Activated naive CD4-positive, alpha-beta T cell treated with anti-CD3 and anti-CD28 coated beads for 36 hours (primary cell): ENCODE measurements at places on chromosomes 3 and 15.

DNA sequence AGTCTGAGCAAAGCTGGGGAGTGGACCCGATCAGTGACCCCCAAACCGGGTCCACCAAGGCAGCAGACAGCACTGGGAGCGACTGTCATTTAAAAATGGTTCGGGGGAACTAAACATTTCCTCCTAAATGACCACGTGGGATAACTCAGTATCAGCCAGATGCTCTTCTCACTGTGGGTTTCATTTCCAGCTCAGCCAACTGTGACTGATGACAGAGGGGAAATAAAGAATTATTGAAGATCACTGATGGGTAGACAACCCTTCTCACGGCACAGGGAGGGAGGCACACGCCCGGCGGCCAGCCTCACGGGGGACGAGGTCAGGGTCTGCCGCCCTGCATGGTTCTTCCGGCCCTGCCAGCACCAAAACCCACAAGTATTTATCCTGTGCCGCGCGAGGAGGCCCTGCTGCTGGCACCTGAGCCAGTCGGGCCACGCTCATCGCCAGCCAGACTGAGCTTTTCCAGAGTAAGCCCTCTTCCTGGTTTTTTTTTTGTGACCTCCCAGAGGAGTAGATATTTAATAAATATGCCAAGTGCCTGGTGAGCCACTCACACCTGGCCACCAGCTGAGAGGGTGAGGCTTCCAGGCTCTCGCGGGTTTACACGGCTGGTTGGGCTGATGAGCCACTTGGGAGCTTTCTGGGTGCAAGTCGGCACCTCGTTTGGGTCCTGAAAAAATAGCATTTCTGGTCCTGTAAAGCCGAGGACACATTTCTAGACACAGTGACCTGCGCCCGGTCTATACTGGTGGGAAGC is 6.2 kb downstream of the MELTF start:
- no peak for DNase-seq

DNA sequence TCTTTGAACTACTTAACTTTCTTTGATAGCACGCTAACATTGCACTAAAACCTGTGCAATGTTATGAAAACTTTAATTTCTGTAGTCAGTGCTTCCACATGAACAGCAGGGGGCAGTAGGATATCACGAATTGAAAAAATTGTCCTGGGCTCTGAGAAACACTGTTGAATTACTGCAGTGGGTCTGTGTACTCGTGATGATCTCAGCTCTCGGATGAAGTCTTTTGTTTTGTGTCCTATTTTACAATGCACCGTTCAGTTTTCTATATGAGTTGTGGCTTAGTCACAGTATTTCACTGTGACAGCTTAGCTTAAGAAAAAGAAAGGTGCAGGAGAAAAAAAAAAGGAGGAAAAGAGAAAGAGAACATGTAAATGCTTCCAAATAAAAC is 141.3 kb upstream of the CCDC54 start:
- peak; percentile 68 for DNase-seq

- no peak for DNase-seq
Measured at GRCh38 chr3:71466483-71466882, 117.0 kb downstream of the FOXP1 start.

DNA sequence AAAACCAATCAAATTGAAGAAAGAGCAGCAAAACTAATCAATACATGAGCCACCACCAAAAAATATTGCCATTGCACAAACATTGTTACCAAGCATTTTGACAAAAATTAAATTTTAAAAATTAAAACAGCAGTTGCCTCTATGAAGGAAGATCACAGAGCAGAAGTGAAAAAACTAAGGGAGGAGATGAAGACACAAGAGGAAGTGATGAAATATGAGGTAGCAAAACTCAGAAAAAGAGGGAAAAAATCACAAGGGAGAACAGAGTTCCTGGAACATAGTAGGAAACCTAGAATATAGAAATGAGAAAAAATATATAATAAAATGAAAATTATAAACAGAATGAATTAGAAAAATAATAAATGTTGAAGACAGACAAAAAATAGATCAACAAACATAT is 7.3 kb upstream of the SERPINI2 start:
- DNase-seq, result no peak

- no peak for DNase-seq
Measured at GRCh38 chr15:71548401-71548807, 261.9 kb upstream of the NR2E3 start.
